AG08395 (cell line): ENCODE measurements at places on chromosomes 7 and 10.

DNA sequence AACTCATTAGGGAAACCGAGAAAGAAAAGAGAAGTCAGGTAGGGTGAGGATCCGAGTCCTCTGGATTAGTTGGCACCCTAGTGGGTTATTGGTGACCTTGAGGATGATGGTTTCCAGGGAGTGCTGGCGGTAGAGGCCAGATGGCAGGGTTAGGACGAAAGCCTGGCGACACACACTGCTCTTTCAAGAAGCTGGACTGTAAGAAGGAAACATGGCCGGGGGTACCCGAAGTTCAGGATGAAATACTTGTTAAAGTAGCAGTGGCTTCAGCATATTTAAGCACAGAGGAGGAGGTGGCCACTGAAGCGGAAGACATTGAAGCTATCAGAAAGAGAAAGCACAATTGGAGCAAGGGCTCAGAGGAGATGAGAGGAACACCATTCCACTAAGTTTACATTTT, 224.6 kb downstream of the RELN start:
- no peak for DNase-seq

- no peak for DNase-seq
Observed at GRCh38 chr7:65927489-65928448, 54.2 kb downstream of the GUSB start.

DNA sequence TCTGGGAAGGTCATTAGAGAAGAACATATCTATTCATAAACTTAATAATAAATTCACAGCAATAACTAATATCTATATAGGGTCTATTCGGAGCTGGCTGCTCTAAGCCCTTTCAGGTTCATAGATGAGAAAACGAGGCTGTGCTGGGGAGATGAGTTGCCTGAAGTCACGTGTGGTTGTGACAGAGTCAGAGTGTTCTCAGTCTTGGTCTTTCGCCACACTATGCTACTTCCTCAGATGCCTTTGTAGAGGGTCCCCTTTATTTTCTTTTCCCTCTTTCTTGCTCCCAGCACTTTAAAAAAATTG, 43.7 kb upstream of the FAM180A start:
- DNase-seq: no peak

DNA sequence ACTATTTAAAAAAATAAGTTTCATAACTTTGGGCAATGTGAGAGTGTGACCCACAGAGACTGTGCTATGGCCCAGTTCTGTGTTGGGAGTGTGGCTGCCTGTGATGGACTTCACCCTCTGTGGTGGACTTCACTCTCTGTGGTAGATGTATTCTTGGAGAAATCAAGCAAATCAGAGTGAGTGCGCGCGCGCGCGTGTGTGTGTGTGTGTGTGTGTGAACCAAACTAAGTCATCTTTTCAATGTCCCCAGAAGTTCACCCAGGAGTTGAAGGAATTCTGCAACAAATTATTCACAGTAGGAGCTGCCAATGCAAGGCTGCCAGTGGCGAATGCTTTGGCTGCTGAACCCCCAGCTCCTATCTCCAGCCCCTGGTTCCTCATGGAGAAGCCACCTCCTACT, 184.5 kb downstream of the ADAM12 start:
- no peak for DNase-seq

- peak; percentile 14 for DNase-seq
Observed at GRCh38 chr10:122487174-122487765, 25.9 kb downstream of the HTRA1 start.

DNA sequence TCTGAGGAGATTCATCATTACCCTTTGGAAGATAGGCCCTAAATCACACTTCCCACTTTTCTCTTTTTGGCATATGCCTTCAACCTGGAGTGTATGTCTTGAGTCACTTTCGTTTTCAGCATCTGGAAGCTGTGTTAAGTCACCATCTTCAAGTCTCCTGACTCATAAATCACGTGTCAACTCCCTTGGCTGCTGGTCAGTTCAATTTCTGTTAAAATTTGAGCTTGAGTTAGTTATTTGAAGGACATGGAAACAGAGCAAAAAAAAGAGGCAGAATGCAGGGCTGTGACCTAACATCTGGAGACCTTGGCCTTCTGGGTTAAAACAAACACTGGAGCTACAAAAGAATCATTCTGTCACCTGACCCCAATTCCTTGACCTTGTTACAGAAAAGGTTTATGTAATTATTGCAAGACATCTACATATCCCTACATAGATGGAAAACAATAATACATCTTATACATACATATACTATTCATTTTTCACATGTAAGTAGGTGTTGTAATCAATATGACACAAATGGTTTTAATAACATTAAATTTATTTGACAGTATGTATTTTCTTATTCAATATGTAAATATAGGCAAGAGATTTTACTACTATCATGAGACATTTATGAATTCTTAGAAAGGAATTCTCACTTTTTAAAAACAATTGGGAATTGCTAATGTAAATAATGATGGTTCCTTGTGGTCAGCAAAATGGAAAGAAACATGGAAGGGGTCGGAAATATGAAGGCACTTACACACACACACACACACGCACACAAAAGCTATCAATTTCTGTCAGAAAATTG, 169.7 kb upstream of the PHYHIPL start:
- DNase-seq: peak; percentile 69

DNA sequence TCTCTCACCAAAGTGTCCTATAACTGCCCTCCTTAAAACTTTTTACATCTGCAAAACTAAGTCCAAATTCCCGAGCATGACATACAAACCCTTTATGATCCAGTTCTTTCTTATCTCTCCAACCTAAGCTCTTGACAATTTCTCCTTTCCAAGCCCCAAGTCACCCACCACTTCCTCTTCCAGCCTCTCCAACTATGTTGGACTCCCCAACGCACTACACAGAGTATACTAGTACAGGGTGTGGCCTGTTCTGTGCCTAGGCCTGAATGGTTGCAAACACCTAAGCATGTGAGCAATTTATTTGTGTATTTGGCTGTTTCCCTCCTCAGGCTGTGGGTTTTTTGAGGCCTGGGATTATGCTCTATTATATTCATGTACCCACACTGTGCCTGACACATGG, 101.2 kb upstream of the APBB1IP start:
- DNase-seq: no peak

GRCh38 chr7:1794888-1795542, 124.9 kb downstream of the ELFN1 start:
- DNase-seq: no peak

- peak; percentile 5 for DNase-seq
Observed at GRCh38 chr7:108167460-108167859, 37.3 kb upstream of the LAMB4 start.

DNA sequence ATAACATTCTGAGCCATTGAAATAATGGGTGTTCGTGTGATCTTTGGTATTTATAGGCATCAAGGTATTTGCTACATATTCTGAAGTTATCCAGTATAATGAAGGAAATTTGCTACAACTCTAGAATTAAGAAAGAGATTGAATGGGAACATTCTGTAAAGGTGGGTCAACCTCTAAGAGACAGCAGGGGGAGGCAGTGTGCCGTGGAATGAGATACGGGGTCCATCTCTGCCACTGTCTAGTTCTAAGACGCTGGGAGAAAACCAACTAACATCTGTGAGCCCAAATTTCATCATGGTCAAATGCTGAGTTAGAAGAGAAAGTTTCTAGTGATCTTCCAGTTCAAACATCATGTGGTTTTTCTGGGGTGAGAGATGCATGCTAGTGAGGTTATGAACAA, 368.9 kb downstream of the SORCS1 start:
- no peak for DNase-seq

DNA sequence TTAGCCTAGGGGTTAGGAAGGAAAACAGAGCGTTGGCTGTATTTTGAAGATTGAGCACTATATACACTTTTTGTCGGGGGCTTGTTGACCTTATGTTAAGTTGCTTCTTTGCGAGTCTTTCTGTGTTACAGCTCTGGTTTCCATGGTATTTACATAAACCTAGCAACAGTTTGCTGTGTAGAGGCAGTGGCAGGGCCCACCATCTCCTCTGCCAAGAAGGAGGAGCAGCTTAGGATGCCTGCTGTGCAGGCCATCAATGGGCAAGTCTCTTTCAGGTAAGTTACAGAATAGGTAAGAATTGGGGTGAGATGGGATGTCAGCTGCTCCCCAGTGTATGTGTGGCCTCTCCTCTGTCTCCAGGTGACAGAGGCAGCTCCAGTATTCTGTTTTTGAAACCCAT, 485.5 kb downstream of the LRMDA start:
- no peak for DNase-seq

GRCh38 chr7:48421357-48421756, 250.1 kb downstream of the ABCA13 start:
- DNase-seq: no peak

DNA sequence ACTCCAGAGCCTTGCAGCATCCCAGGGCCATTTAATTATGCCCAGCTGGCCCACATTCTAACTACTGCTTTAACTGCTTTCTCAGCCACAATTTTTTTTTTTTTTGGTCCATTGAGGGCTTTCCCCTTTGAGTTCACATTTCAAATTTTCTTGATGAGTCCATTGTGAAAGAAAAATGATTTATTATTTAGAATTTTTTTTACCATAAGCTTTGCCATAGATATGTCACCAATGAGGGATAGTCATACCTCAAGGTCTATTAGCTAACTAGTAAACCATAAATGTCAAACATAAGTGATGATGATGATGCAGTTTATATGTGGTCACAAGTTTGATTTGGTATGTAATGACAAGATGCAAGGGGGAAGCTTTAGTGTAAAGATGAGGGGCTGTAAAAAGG, 282.9 kb downstream of the BICC1 start:
- no peak for DNase-seq

GRCh38 chr10:77788496-77789010, 138.0 kb downstream of the DLG5 start:
- DNase-seq: no peak

- no peak for DNase-seq
Observed at GRCh38 chr7:156104501-156105336, 292.5 kb upstream of the SHH start.

GRCh38 chr10:126448091-126448490, 59.8 kb upstream of the ADAM12 start:
- DNase-seq: no peak

DNA sequence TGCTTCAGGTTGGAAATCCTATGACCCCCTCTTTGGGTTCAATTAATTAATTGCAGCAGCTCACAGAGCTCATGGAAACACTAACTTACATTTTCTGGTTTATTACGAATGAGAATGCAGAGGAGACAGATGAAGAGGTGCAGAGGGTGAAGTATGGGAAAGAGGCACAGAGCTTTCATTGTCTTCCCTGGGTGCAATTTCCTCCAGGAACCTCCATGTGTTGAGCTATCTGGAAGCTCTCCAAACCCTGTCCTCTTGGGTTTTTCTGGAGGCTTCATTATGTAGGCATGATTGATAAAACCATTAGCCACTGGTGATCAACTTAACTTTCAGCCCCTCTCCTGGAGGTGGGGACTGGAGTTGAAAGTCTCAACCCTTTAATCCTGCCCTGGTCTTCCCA, 133.0 kb upstream of the AUTS2 start:
- no peak for DNase-seq

GRCh38 chr7:100691676-100692577, 2.1 kb downstream of the GIGYF1 start:
- DNase-seq: peak; percentile 87

DNA sequence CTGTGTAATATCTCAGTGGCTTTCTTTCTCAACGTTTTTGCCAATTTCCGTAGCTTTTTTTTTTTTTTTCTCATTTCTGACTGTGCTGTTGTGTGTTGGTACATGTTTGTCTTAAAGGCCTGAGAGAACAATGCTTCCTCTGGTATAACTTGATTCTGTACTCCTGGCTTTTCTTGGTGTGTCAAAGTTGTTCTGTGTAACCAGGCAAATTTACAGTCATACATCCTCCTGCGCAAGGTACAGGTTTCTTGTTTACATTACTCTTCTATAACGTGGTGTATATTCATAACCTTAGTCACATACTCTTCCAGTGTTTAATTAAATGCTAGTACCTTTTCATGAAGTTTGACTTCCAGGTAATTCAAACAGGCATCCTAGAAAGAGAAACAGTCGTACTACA, 8.3 kb upstream of the ARHGAP12 start:
- DNase-seq: no peak

- DNase-seq: no peak
Observed at GRCh38 chr7:21962677-21963076, 17.0 kb upstream of the CDCA7L start.

DNA sequence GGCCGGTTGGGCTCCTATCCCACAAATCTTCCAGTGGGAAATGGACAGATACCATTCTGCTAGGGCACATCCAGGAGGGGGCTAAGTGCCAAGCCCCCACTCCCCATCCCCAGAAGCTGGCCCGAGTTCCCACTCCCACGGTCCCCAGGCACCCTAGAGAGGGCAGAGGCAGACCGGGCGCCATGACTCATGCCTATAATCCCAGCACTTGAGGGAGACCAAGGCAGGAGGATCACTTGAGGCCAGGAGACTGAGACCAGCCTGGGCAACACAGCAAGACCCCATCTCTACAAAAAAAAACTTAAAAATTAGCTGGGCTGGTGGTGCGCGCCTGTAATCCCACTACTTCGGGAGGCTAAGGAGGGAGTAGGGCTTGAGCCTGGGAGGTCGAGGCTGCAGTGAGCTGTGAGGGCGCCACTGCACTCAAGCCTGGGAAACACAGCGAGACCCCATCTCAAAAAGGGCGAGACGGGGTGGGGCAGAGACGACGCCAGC, 870 bp downstream of the GNA12 start:
- DNase-seq: no peak

DNA sequence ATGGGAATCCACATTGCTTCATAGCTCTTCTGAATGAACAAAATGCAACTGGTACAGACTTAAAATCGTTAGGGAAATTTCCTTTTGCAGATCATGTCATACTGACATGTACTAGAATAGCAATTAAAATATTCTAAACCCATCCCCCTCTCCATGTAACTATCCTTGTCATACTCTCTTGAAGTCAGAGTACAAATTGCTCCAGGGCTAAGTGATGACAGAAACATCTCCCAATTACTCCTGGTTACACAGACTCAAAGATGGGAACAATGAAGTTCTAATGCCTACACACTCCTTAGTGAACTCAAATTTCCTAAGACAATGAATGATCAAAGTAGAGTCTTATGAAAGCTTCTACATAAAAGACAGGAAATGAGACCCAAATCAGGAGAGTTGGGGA, 87.2 kb downstream of the PDE1C start:
- no peak for DNase-seq

DNA sequence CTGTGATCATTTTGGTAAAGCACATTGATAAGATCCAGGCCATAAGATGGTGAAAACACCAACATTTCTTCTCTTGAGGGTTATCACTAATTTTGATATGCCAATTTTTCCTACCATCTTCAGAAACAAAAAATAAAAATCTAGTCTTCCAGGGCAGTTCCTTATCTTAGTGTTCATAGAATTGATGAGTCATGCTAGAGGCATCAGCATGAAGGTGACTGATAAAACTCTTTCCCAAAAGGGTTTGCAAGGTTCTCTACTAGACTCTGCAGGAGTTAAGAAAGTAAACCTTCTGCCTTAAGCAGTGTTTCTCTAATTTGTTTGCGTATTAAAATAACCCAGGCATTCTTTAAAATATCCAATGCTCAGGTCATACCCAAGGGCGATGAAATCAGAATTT, 483.1 kb upstream of the CNTNAP2 start:
- no peak for DNase-seq

DNA sequence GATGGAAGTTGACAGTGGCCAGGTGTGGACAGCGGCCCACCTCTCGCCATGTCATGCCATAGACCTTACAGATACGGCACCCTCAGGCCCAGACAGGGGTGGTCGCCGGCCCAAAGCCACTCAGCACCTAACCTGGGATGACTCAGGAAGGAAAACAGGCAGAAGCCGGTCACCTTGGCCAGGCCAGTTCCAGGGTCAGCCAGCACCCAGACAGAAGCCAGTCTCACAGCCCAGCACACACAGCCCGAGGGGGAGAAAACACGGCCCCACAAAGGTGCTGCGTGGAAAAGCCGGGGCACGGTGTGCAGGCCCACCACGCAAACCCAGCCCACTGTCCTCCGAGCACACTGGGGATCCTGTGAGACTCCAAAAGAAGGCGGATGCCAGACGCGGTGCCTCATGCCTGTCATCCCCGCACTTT, 95.2 kb upstream of the DNAAF5 start:
- DNase-seq: no peak
